Muscle of leg (tissue), 16 donors: ENCODE measurements at places on chromosomes 12 and 14.

GRCh38 chr14:93301821-93302447 lies 30.9 kb downstream of the BTBD7 start:
- DNase-seq: no peak

GRCh38 chr12:117044790-117045159 lies 54.4 kb downstream of the TESC start:
- peak; percentile 35 for DNase-seq

DNA sequence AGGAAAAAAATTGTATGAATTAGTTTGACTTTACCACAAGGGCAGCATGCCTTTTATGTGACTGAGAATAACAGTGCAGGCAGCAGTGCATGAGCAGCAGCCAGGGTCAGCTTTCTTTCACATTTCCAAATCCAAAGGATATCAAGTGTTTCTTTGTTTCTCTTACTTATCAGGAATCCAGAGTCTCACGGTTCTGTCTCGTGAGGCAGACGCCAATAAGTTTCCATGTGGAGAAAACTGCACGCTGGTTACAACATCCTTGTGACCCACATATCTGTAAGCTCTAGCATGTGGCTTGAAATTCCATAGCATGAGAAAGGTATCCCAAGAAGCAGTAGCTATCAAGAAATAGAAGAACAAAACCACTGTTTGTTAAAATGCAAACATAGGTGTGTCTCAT lies 27.6 kb downstream of the GALNT4 start:
- no peak for DNase-seq

DNA sequence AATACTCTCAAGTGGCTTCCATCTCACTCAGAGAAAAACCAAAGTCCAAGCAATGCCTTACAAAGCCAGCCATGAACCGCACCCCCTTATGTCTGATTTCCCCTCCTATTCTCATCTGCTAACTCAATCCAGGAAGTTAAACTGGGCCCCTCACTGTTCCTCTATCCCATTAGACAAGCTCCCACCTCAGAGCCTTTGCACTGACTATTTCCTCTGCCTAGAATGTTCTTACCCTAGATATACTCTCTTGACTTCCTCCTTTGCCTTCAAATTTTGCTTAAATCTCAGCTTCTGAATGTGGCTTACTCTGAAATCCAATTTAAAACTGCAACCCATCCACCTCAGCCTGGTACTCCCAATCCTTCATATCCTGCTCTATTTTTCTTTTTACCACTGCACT lies 257.0 kb upstream of the USP15 start:
- no peak for DNase-seq

- DNase-seq: no peak
Observed at GRCh38 chr14:75543253-75543652, 21.0 kb downstream of the BATF start.

- DNase-seq: no peak
Observed at GRCh38 chr12:67220065-67220464, 49.1 kb upstream of the CAND1 start.
